ENCODE measurements at places on chromosomes 2 and 18. TPM values are rescaled to one million over a fixed set of nuclear protein-coding genes. Genes with fewer than 3 reads are reported as not detected.
A peak's percentile ranks its signal among the peaks of the same experiment; 100 is the strongest.

- no peak for DNase-seq
These were observed 38.1 kb downstream of the LRRTM4 start for GRCh38 chr2:77484026-77484425.

DNA sequence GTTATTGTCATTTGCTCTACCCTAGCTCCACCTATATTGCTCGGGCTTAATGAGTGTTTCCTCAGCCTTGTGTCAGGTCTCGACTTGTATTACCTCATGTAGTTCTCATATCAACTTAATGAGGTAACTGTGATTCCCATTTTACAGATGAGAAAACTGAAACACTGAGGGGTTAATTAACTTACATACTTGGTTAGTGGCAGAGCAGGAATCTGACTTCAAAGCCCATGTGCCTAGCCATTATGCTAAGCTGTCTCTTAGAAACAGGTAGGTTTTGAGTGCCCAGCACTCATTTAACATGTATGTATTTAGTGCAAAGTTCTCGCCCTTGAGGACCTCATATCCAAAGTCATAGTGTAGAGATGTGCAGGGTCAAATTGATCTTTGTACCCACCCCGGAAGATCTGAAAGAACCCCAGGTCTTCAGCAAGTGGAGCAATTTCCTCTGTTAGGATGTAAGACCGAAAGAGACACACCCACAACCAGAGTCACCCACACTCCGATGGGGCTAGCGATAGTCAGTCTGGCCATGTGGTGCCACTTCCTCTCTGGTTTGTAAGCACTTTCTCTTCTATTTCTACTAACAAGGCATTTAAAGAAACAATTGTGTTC lies 121.0 kb upstream of the SLC39A10 start:
- DNase-seq = peak; percentile 73

DNA sequence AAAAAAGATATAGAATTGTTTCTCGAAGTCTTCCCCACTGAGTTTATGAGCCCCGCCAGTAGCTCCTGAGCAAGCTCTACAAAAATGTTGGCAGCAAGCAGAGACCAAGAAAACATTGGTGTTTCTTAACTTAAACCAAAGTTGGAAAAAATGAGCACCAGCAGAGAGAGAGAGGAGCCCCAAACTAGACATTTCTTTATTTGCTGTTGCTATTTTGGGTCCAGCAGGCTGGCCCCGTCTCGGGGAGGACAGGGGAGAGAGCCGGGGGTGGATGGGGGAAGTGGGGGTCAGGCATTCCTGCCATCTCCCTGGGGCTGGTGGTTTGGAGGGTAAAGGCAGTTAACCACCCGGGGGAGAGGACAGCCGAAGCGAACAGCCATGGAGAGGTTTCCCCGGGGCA lies 113.0 kb downstream of the DYSF start:
- DNase-seq = peak; percentile 77

DNA sequence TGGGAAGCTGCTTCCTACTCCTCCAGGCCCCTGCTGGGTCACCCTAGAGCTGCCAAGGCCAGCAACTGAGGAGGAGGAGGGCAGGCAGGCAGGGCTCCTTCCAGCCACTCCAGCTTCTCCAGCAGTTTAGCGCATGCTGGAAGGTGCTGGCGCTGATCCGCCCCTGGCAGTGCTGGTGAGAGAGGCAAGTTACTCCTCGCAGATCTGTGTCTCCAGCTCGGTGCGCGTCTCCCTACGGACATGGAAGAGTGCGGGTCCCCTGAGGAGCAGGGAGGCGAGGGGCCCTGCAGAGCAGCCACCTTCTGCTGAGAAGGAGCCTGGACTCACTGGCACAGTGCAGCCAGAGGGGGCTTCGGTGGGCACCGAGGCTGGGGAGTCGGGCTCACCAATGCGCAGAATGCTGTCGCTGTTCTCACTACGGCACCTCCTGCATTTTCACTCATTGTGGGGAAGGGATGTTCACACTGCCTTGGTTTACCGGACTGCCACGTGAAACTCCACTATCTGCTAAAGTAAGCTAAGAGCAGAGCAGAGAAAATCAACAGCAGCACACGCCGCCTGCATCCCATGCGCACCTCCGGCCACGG lies 206.0 kb downstream of the HDAC4 start:
- DNase-seq = peak; percentile 56

The EGR4 gene
- total RNA-seq = not detected

GRCh38 chr2:104749856-104750460 lies 104.0 kb upstream of the POU3F3 start:
- no peak for DNase-seq

The MARCO gene
- total RNA-seq = 28.4 TPM
